ENCODE measurements at places on chromosomes 2 and 18.

GRCh38 chr2:18169893-18170175 lies 291.4 kb downstream of the KCNS3 start:
- no peak overlapping the region for H3K27ac ChIP-seq
- no peak overlapping the region for H3K4me3 ChIP-seq
- no peak for DNase-seq
- H3K36me3 ChIP-seq: no peaks in the 10 kb centered on the region

DNA sequence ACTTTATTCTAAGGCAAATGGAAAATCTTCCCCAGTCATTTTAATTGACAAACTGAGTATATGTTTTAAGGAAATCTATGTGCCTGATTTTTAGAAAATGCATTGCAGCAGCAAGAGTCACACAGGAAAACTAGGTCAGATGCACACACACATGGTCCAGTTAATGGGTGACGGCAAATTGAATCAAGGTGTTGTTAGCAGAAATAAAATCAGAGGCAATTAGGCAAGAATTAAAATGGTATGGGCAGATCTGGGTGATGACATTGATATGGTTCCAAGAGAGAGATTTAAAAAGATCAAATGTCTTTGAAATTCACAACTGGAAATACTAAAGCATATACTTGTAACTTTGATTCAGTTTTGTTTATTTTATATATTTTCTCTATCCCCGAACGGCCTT lies 174.2 kb upstream of the CDH19 start:
- H3K27me3 ChIP-seq: no peaks in the 10 kb centered on the region
- no peak overlapping the region for H3K4me3 ChIP-seq
- no peaks in the 10 kb centered on the region for H3K4me1 ChIP-seq
- no peak for DNase-seq
- H3K27ac ChIP-seq: no peak overlapping the region
- H3K36me3 ChIP-seq: no peaks in the 10 kb centered on the region

DNA sequence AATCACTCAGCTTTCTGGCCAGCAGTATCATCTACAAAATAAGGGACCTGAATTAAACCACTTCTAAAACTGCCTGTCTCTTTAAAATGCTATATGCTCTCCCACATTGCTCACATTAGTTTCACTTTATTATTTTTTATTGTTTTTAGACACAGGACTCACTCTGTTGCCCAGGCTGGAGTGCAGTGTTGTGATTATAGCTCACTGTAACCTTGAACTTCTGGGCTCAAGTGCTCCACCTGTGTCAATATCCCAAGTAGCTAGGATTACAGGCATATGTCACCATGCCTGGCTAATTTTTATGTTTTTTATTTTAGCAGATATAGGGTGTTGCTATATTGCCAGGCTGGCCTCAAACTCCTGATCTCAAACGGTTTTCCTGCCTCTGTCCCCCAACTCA lies 591.3 kb upstream of the ZNF804A start:
- DNase-seq: no peak
- H3K36me3 ChIP-seq: no peaks in the 10 kb centered on the region
- no peaks in the 10 kb centered on the region for H3K4me1 ChIP-seq

- no peak overlapping the region for H3K27ac ChIP-seq
- H3K4me1 ChIP-seq: no peaks in the 10 kb centered on the region
- H3K27me3 ChIP-seq: peaks cover 12% of the 10 kb centered on the region
- no peak for DNase-seq
- no peak overlapping the region for H3K4me3 ChIP-seq
- no peaks in the 10 kb centered on the region for H3K36me3 ChIP-seq
Measured at GRCh38 chr2:171553236-171553635, 31.0 kb downstream of the CYBRD1 start.

GRCh38 chr2:19776941-19777514 lies 124.8 kb downstream of the TTC32 start:
- H3K4me1 ChIP-seq: no peaks in the 10 kb centered on the region
- no peak overlapping the region for H3K27ac ChIP-seq
- H3K4me3 ChIP-seq: no peak overlapping the region
- no peak for DNase-seq
- peaks cover 5% of the 10 kb centered on the region for H3K36me3 ChIP-seq
- peaks cover 32% of the 10 kb centered on the region for H3K27me3 ChIP-seq

- H3K27me3 ChIP-seq: peaks cover 10% of the 10 kb centered on the region
- peak overlapping the region; percentile 72 for H3K4me3 ChIP-seq
- H3K36me3 ChIP-seq: peaks cover 13% of the 10 kb centered on the region
- DNase-seq: peak; percentile 90
Measured at GRCh38 chr18:80175451-80176204, 66.6 kb downstream of the ADNP2 start.

DNA sequence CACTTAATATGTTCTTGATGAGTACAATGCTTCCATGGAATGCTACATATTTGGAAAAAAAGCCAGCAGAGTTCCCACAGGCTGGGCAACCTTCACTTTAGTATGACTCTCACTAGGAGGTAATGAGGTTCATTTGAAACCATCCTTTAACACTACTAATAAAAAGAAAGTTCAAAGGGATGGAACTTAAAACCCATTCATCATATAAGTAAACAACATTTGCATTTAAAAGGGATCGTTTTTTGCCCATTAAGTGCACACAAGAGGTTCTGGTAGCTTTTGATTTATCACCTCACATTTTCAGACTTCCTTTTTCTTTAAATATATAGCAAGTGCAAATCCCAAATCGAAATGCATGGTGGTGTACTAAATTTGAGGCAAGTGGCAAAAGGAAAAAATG lies 270.8 kb upstream of the DCC start:
- no peaks in the 10 kb centered on the region for H3K4me1 ChIP-seq
- H3K27me3 ChIP-seq: no peaks in the 10 kb centered on the region
- H3K36me3 ChIP-seq: no peaks in the 10 kb centered on the region

DNA sequence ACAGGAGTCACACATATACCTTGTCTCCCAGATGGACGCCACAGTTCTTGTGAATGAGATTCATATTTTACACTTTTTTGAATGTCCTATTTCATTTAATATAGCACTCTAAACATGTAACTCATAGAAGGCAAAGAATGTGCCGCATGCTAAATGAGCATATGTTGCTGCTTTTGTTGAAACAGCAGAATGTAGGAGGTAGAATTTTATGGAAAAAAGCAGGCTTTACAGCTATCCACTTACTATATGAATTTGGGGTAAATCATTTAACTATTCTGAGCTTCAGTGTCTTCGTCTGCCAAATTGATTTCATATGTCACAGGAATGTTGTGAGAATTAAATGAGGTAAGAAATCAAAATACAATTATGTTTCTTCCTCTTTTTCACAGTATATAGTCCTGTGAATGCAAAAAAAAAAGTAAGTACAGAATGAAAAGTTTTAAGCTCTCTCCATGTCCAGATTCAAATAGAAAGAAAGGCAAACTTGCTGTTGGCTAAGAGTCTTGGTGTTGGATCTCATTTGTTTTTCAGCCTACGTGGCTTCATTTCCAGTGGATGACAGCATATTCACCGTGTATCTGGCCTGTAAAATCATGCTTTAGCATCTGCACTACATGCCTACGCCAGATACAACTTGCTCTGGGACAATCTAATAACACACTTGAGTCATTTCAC lies 154.7 kb upstream of the CNTNAP5 start:
- no peak overlapping the region for H3K4me3 ChIP-seq

DNA sequence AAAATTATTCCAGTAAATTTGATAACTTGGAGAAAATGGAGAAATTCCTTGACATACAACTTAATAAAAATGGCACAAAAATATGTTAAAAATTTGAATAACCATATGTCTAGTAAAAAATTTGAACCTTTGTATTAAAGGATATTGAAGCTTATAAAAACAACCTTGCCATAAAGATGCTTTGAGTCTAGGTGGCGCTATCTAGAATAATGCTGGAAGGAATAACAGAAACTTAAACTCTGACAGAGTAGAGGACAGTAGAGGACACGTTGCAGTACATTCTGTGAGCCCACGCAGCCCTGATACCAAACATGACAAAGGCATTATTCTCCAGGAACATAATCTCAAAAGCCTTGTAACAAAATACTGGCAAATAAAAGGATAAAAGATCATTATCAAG lies 44.7 kb upstream of the ALKAL2 start:
- H3K4me3 ChIP-seq: no peak overlapping the region
- no peaks in the 10 kb centered on the region for H3K36me3 ChIP-seq
- no peak overlapping the region for H3K27ac ChIP-seq
- DNase-seq: no peak
- peaks cover 65% of the 10 kb centered on the region for H3K27me3 ChIP-seq

GRCh38 chr2:28442328-28442727 lies 49.7 kb downstream of the FOSL2 start:
- no peak overlapping the region for H3K4me3 ChIP-seq
- no peaks in the 10 kb centered on the region for H3K27me3 ChIP-seq
- H3K27ac ChIP-seq: no peak overlapping the region
- DNase-seq: no peak

GRCh38 chr2:50746526-50746925 lies 285.4 kb downstream of the NRXN1 start:
- no peak for DNase-seq
- H3K4me3 ChIP-seq: no peak overlapping the region
- H3K4me1 ChIP-seq: no peaks in the 10 kb centered on the region
- H3K27me3 ChIP-seq: no peaks in the 10 kb centered on the region
- no peak overlapping the region for H3K27ac ChIP-seq

- no peak overlapping the region for H3K27ac ChIP-seq
- no peak for DNase-seq
- H3K4me1 ChIP-seq: no peaks in the 10 kb centered on the region
- no peak overlapping the region for H3K4me3 ChIP-seq
Measured at GRCh38 chr2:145190031-145190703, 670.2 kb upstream of the ZEB2 start.

DNA sequence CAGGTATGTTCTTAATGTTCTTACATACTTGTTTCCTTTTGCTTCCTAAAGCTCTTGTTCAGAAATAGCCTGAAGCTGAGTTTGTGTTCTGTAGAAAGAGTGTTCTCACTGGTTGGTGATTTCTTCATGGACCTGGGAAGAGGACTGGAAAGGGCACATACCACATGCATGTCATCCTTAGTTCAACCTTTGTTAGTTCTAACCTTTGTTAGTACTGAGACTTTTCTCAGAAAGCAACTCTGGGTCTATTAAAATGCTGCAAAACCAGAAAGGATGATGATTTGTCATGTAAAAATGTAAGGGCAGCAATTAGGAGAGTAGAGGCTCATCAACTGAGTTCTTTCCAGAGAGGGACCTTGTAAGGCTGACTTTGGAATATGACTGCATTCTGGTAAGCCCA lies 2.5 kb upstream of the FAP start:
- H3K4me1 ChIP-seq: no peaks in the 10 kb centered on the region
- no peak for DNase-seq
- H3K4me3 ChIP-seq: no peak overlapping the region
- no peak overlapping the region for H3K27ac ChIP-seq
- H3K27me3 ChIP-seq: peaks cover 37% of the 10 kb centered on the region

DNA sequence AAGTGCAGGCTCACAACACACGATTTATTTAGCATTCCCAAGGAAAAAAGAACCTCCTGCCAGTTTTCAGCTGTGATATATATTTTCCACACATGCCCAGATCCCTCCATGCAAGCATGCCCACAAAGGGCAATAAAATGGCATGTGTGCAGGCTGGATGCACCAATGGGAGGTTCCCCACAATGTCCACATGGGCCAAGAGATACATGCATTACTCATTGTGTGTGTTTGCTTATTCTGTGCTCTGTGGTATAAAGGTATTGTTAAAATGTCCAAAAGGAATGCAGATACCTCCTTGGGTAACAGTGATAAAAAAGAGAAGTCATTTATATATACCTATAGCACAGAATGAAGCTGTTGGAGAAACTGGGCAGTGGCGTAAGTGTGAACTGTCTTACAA lies 207.4 kb downstream of the FHOD3 start:
- H3K4me1 ChIP-seq: no peaks in the 10 kb centered on the region
- H3K4me3 ChIP-seq: no peak overlapping the region
- no peak for DNase-seq
- H3K27ac ChIP-seq: no peak overlapping the region
- peaks cover 11% of the 10 kb centered on the region for H3K27me3 ChIP-seq

DNA sequence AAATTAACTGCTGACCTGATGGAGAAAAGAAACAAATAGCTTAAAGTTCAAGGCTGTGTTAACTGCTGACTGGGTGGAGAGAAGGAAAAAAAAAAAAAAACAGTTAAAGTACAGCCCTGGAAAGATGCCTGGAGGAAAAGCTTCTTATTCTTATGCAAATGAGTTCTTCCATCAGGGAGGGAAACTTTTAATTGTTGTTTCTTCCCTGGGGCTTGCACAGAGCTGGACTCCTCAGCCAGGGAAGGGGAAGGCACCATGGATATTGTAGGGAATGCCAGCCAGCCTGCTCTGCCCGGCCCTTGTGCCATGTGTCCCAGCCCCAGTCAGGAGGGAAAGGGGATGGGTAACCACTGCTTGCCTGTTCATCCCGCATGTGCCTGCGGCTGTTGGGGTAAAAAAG lies 833.1 kb upstream of the CRIM1 start:
- H3K36me3 ChIP-seq: no peaks in the 10 kb centered on the region
- H3K4me3 ChIP-seq: no peak overlapping the region
- no peak overlapping the region for H3K27ac ChIP-seq
- H3K27me3 ChIP-seq: no peaks in the 10 kb centered on the region
- no peak for DNase-seq
